ENCODE measurements at places on chromosomes 4 and X.
A peak's percentile ranks its signal among the peaks of the same experiment; 100 is the strongest.

GRCh38 chrX:108397627-108398391 is 40.4 kb downstream of the COL4A6 start:
- no peak for DNase-seq

DNA sequence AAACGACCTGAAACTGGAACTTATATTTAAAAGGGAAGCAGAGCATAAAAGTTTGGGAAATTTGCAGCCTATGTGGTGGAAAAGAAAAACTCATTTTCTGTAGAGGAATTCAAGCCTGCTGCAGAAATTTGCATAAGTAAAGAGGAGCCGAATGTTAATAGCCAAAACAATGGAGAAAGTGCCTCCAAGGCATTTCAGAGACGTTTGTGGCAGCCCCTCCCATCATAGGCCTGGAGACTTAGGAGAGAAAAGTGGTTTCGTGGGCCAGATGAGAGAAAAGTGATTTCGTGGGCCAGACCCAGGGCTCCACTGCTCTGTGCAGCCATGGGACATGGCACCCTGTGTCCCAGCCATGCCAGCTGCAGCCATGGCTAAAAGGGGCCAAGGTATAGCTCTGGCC is 361.9 kb downstream of the PCDH19 start:
- DNase-seq, result no peak

DNA sequence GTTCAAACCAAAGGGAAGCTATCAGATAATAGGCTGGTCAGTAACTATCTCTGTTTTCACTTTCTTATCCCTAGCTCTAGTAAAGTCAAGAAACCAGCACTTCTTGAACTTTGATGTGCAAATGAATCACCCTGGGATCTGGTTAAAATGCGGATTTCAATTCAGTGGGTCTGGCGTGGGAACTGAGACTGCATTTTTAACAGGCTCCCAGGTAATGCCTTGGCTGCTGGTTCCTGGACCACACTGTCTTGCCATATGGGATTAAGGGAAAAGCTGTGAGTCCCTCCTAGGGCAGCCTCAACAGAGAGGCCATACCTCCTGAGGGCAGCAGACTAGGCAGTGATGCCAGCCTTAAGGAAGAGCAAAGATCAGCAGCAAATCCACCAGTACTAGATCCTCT is 1.7 kb downstream of the RNF175 start:
- DNase-seq, result no peak

DNA sequence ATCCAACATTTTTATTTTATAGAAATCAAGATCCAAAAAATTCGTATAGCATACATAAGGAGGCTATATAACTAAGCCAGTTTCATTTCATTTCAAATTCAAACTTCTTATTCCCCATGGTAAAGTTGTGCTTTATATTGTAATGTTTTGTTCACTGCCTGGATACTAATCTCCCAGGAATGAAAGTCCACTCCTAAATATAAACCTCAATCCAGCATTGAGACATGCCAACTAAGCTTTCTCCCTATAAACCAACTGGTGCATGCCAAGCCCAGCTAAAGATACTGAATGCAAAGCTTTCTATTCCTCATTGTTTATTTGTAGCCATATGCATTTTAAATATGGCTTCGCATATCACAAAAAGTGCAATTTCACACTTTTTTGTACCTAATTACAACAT is 63.8 kb upstream of the INPP4B start:
- no peak for DNase-seq

DNA sequence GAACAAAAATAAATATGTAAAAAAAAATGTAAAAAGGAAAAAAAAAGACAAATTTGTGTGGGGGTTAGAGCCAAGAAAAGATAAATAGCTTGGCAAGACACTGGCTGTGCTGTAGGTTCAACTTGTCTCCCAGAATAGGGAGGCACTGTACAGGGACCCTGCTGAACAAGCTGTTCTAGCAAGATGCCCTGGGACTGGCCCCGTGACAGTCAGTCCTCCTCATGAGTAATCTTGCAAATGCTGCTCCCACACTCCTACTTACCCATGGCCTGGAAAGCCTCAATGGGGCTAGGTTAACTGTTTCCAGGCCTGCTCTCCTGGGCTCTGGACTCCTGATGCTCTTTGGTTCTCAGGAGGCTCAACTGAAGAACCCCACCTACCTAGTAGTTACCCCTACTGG is 106.8 kb downstream of the ATG4A start:
- DNase-seq, result no peak

- DNase-seq, result no peak
Observed at GRCh38 chr4:169745291-169745690, 12.5 kb downstream of the HPF1 start.

- DNase-seq, result no peak
Observed at GRCh38 chrX:47206316-47206715, 12.2 kb upstream of the CDK16 start.

DNA sequence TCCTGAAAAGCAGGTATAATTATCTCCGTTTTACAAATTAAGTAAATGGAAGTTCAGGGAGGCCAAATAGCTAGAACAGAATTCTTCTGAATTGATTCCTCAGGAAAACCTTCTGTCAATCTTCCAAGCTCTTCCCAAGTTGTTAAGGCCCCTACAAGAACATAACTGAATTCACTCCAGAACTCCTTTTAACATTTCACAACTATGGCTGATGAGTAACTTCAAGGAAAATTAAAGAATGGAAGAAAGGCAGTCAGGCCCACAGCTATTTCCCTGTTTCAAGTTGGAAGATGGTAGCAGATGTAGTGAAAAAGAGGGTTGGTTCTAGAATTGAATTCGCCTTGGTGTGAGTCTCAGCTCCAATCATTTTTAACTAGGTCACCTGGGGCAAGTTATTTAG is 15.9 kb downstream of the SETD7 start:
- no peak for DNase-seq

DNA sequence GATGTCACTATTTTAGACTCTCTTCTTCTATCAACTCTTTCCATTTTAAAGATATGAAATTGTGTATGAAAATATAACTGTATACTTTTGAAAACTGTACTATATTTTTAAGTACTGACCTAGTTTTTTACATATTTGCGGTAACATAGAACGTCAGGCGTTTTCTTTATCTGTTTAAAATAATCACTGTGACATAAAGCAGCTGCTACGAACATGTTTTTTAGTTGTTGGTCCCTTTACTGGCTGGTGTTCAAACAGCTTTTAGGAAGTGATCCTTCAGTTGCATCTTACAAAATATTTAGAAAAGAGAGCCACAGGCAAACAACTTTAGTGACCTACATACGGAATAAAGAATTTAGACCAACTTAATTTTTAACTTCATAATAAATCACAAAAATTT is 73.1 kb downstream of the METTL14 start:
- no peak for DNase-seq

DNA sequence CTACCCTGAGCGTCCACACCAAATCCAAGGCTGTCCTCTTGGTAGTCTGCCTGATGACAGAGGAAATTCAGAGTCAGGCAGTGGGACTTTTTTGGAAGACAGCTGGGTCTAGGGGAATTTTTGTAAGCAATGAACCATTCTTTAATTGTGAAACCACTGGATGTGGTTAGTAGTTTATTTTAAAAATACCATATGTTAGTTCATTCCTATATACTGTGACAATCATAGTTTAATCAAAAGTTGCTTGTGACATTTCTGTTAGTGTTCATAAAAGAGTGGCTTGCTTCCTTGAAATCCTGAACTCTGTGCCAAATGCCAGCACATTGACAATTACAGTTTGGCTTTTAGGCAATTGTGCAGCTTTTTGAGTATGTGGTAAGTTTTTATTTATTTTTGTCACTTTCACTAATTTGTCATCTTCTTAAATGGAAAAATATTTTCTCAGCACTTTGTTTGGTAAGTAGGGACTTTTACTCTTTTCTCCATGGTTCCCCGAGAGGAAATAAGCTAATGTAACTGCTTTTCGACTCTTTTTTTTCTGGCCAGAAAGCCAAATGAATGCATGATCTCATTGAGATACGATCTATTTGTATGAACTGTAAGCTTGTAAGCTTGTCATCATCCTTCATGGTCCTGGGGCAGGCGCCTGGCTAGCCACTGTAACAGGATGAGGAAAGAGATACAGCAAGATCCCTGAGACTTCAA is 72.6 kb upstream of the SLC4A4 start:
- DNase-seq, result no peak

DNA sequence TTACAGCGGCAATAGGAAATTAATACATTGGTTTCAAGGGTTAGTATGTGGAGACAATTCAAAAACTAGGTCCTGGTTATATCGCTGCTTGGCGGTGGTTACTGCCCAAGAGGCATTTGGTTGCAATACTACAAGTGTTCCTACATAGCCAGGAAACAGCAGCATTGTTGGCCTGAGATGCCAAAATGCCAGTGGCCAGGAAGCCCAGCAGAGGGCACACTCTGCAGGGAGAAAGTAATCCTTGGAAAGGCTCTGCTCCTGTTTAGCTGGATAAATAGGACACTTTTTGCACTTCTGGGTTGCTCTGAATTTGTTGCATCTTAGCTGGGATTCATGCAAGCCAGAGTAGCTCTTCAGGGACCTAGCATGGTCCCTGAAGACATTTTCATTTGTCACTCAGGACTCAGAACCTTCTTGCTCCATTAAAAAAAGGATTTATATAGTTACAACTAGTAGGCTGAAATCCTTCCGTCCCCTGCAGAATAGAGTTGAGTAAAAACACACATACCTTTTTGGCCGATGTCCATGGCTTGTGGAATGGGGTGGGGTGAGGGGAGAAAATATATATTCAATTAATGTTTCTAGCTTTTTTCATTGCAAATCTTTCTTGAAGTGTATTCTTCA is 8.1 kb upstream of the GPR119 start:
- peak; percentile 40 for DNase-seq

DNA sequence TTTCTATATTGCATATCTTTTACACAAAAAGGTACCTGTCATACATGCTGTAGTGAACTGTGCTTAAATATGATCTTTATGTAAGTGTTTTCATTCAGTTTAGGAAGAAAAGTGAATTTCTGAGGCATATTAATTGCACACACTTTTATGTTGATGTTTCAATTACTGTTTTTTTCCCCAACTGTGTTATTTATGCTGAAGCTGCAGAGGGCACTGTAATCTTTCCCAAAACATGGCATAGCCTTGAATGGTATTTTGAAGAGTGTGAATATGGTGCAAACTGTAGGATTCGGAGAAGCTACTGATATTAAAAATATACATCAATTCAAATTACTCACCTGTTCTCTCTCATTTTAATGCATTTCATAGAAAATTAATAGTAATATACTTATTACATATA is 6.0 kb upstream of the CENPE start:
- peak; percentile 5 for DNase-seq

DNA sequence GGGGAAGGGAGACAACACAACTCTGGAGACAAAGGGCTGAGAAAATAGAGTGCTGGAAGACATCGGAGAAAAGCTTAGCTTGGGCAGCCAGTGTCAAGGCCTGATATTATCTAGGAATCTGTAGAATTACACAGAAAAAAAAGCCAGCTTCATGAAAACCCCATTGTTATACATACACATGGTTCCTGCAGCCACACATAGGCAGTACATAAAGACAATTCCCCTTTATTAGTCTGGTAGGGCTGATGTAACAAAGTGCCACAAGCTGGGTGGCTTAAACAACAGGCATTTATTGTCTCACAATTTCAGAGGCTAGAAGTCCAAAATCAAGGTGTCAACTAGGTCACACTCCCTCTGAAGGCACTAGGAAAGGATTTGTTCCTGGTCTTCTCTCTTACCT is 503.5 kb downstream of the MID1IP1 start:
- DNase-seq, result no peak

DNA sequence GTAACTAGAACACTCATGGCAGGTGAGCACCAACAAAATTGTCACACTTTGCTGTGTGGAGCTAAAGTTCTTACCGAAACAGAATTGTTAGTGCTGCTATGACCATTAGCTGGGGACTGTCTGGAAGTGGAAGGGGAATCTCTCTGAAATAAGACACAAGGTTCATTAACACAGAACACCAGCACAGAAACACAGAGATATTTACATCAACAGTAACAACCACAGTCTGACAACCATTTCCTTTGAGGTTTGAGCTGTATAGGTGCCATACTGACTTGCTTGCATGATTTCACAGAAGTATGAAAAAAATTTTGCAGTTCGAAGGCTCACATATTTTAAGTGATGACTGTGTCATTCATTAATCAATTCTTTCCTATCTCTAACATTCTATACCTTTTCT is 109.8 kb downstream of the NYX start:
- DNase-seq, result no peak

- no peak for DNase-seq
Observed at GRCh38 chrX:128438082-128438481, 385.9 kb upstream of the ACTRT1 start.

DNA sequence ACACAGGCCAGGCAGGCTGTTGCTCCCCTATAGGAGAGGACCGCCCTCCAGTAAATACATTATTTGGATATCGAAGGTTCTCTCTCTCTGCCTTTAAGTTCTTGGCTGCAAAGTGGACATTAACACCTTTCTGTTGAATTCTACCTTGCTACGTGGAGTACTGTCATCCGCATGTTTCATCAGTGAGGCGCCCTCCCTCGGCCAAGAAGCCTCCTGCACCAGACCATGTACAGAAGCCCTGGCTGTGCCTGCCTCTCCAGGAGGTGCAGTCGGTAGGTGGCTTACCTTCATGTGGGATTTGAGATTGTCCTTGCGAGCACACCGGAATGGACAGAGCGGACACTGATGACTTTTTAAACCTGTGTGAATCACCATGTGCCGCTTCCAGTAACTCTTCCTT is 46.7 kb downstream of the ZNF827 start:
- no peak for DNase-seq

DNA sequence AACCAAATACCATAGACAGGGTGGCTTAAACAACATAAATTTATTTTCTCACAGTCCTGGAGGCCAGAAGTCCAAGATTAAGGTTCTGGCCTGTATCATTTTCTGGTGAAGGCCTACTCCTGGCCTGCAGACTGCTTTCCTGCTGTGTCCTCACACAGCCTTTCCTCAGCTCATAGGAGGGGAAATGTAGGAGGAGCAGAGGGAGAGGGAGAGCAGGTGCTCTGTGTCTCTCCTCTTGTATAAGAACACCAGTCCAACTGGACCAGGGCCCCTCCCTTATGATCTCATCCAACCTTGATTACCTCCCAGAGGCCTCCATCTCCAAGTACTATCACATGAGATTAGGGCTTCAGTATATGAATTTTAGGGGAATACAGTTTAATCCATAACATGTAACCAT is 34.3 kb downstream of the RAPGEF2 start:
- DNase-seq, result no peak

- no peak for DNase-seq
Observed at GRCh38 chrX:15808254-15808653, 18.0 kb downstream of the ZRSR2 start.

DNA sequence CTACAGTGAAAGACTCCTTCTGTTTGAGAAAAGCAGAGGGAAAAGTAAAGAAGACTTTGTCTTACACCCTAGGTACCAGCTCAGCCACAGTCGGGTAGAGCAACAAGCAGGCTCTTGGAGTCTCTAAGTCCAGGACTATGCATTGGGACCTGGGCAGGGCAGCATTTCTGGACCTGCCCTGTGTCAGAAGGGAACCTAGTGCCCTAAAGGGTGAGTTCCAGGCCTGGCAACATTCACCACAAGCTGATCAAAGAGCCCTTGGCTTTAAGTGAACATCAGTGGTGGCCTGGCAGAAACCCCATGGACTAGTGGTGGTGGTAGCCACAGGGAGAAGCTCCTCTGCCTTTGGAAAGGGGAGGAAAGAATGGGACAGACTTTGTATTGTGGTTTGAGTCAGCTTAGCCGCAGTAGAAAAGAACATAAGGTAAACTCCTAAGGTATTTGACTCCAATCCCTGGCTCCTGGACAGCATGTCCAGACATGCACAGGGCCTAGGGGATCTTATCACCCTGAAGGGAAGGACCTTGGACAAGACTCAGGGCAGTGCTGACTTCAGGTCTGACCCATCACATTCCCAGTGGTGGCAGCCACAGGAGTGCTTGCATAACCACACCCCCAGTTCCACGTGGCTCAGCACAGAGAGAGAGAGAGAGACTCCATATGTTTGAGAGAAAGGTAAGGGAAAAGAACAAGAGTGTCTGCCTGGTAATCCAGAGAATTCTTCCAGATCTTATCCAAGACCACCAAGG is 32.6 kb downstream of the CCDC158 start:
- DNase-seq, result no peak
